Stimulated activated effector memory CD8-positive, alpha-beta T cell treated with anti-CD3 and anti-CD28 coated beads, Interleukin-12 subunit alpha, Interleukin-12 subunit beta, amount 100 ng/mL, for 72 hours (primary cell): ENCODE measurements at places on chromosomes 7 and 10.

DNA sequence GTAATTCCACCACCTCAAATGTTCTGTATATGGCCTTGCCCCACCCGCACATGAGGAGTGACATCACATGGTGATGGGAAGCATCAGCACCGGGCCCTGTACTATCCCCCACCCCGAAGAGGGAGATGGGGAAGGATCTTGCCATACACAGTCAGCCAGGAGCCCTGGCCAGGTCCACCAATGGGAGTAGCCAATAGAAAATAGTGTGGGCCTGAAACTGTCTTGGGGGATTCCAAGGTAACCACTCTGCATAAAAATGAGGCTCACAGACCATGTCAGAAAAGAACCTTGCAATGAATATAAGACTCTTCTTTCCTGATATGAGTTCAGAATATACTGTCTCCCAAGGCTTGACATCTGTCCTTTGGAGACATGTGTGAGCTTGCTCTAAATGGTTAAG, 51.1 kb downstream of the ADRB1 start:
- DNase-seq, result no peak

DNA sequence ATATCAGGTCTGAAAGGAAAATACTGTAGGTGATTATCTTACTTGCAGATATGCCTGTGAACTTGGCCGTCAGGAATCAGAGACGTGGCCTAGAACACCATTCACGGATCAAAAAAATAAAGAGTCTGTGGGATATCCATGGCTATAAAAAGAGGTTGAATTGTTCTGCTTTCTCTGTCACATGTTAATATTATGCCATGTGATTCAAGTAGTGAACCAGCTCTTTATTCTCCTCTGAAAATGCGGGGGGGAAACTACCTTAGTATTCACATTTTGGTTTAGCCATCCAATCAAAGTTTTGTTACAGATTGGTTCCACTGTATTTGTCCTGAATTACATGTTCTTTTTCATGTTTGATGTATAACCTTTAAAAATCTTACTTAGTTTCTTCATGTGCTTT, 120.5 kb downstream of the CCNY start:
- DNase-seq, result no peak

DNA sequence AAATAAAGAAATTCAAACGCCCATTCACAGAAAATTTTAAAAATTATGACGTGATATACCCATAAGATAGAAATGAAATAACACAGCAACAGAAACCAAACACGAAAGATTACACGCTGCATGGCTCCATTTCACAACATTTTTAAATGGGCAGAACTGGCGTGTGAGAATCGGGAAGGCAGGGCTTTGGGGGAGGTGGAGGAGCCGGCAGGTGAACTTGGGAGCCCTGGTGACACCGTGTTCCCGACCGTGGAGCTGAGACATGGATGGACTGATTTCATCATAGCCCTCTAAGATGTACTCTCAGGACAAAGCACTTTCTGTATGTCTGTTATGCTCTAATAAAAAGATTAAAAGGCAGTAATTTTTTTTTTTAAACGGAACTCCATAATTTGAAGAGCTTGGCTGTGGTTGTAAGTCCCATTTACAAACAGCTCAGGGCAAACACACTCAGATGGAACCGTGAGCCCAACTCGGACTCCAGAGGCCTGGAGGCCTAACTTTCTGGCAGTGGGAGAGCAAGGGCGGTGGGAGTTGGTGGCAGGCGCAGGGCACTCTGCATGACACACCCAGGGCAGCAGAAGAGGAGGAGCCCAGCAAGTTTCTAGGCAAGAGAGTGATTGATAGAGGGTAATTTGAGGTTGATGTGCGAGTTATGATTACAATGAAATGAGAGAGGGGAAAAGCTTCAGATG, 203.4 kb downstream of the MAD1L1 start:
- DNase-seq, result no peak

- DNase-seq, result no peak
Measured at GRCh38 chr10:25797888-25798429, 136.1 kb upstream of the MYO3A start.
